ENCODE measurements at places on chromosomes 7 and 10. TPM values are rescaled to one million over a fixed set of nuclear protein-coding genes. Genes with fewer than 3 reads are reported as not detected.

- DNase-seq = no peak
Measured at GRCh38 chr10:111506266-111507034, 429.6 kb downstream of the ADRA2A start.

GRCh38 chr10:11007476-11008020 lies 10.1 kb upstream of the CELF2 start:
- DNase-seq = no peak

GRCh38 chr10:62814756-62815380 lies 1.3 kb downstream of the EGR2 start:
- no peak for DNase-seq

DNA sequence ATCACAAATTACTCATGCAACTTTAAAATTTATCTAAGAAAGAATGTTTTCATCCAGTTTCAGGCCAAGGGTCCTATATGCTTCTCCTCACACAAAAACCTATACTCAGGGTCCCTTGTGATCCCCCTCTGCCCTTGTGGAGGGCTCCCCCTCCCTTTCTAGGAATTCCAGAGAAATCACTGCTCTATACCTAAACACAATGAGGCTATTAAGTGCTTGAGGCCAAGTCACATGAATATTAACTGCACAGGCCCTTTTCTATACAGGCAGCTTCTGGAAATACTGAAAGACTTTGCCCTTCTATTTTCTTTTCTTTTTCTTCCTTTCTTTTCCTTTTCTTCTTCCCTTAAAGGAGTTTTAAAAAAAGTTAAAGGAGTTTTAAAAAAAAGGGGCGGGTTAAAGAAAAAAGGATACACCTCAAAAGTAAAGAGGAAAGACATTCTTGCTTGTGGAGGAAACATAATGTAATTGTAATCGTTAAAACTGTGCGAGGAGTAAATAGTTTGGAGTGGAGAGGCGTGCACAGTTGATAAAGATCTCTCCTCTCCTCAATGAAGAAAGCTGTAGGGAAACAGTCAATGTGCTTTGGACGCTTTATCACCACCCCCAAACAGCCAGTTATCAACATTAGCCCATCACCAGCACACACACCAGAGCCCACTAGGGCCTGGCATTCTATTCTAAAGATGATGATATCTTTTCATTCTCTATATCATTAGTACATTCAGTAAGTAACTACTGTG lies 16.4 kb downstream of the GRB10 start:
- no peak for DNase-seq

DNA sequence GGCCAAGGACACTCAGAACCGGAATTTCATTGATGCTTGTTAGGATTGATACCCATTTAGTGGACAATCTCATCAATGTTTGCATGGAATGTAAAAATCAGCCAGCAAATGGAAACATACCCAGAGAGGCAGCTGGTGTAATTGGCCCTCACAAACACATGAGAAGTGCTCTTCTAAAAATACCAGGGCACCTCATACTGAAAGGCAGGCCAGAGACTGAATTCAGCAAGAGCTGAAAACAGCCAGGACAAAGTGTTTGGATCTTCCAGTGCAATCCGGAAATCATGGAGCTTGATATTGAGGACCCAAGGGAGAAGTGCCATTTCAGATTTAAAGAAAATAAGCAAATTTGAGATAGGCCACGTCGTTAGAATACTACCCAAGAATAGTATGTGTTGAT lies 498.6 kb downstream of the GALNT17 start:
- no peak for DNase-seq

DNA sequence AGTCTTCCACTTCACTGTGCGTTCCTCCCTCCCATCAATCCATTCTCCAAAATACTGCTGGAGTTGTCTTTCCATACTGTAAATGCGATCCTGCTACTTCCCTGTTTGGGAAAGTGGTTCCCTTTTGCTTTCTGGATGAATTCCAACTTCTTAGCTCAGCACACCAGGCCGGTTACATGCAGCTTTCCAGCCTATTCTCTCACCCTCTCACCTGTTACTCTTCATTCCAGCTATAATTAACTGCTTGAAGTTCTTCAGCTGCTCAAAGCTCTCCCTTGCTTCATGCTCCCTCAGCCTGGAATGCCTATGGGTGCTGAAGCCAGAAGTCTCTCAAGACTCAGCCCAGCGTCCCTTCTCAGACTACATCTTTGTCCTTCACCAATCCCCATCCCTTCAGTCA lies 6.0 kb upstream of the ZNRF2 start:
- no peak for DNase-seq

The CALML5 gene
- total RNA-seq = not detected

DNA sequence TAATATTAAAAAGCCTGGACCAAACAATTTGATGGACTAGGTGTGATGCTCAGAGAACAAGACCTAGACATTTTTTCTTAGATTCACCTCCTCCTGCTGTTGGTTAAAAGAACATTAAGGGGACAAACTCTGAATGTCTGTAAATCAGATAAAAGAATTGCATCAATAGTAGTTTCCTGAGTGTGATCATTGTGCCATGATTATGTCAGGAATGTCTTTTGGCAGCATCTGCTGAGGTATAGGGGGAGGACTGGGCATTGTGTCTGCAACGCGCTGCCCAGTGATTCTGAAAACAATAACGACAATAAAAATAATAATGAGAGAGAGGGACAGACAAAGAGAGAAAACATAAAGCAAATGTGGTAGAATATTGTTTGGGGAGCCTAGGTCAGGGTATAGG lies 6.9 kb downstream of the C7orf57 start:
- no peak for DNase-seq

The LRRC61 gene
- not detected for total RNA-seq

DNA sequence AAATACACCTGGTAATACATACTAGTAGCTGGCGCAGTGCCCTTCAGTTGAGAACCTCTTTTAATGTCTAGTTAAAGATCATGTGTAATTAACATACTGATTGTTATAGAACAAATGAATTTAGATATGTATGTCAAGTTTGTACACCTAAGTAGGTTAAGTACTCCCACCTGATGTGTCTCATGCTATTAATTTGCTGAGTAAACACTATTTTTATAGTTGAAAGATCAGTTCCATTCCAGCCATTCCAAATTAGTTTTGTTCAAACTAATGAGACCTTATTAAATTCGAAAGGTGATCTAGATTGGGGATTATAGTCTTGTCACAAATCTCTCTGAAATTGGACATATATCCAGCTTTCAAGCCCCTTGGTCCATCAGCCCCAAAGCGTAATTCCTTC lies 710.0 kb downstream of the LRMDA start:
- no peak for DNase-seq

The NRCAM gene
- not detected for total RNA-seq

DNA sequence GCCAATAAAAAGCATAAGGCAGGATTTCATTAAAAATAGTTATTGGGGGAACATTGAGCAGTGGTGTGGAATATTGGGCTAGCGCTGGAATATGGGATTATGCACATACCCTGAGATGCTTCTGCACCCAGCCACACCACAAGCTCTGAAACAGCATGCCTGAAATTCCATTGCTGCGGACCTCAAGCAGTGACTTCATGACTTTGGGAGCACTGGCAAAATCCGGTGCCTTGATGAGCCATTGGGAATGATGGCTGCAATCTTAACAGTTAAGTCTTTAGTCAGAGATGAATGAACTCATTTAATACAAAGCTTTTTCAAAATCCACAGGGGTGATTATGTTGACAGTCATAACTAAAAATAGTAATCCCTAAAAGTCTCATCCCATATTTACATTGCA lies 274.7 kb upstream of the MTPN start:
- no peak for DNase-seq

The ELN gene
- not detected for total RNA-seq

The EFCAB10 gene
- not detected for total RNA-seq

- DNase-seq = no peak
Measured at GRCh38 chr7:25781704-25782103, 370.3 kb upstream of the NFE2L3 start.

- no peak for DNase-seq
Measured at GRCh38 chr7:73802459-73802858, 28.3 kb upstream of the CLDN4 start.

The CPN1 gene
- total RNA-seq = not detected

DNA sequence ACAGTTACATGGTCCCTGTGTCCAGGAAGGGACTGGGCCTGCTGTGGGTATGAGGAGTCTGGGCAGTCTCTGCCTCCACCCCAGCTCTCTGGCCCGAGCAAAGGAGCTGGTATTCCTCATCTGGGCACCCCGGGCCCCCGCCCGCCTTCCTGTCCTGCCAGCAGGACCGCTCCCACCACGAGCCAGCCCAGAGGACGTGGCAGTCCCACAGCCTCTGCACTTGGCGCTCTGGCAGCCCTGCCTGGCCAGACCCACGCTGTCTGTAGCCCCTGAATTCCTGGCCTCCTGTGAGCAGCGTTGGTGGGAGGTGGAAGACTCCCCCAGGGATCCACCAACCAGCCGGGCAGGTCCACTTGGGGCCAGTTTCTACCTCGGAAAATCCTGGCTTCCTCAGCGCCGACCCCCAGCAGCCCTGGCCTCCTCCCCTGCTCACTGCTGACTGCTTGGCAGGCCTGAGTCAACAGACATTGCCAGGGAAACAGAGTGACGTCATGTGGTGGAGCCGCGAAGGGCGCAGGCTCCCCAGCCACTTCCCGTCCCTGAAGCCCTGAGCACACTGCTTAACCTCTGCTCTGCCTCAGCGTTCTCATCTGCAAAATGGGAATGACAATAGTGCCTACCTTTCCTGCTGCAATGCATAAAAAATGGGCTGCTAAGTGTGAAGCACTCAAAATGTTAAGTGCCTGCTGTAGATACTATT lies 21.6 kb upstream of the LIMK1 start:
- DNase-seq = peak; percentile 42

The GSTO2 gene
- 1.6 TPM for total RNA-seq

DNA sequence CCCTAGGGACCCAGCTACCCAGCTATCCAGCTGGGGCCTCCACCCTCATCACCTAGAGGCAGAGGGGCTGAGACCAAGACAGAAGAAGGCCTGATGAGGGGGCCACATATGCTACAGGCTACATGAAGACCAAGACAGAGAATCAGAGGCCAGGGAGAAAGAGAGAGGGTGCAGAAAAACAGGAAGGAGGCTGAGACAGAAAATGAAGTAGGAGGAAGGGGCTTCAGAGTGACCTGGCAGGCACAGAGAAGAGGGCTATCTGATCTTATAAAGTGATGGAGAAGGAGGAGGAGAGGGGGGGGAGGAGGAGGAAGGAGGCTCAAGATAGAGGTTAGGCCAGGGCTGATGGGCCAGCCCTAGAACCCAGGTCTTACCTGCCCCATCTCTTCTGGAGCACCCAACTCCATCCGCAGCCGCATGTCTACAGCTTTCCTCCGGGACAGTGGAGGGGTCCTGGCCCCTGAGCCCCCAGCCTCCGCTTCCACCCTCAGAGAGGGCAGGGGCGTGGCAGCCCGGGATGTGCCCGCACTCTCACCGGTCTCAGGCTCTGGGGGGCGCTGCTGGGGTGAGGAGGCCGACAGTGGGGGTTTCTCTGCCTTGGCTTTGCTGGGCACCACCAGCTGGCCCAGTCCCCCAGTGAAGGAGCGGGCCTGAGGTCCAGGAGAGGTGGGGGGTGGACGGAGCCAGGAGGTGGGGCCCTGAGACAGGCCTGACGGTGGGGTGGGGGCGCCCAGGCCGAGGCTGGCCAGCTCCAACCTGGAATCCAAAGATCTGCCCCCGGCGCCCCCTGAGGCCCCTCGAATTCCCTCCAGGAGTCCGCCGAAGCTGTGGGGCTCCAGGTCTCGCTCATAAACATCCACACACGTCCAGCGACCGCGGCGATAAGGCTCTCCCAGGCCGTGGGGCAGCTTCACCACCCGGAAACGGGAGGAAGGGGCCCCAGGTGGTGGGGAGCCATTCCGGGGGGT lies 1.8 kb downstream of the TSC22D4 start:
- DNase-seq = peak; percentile 61

DNA sequence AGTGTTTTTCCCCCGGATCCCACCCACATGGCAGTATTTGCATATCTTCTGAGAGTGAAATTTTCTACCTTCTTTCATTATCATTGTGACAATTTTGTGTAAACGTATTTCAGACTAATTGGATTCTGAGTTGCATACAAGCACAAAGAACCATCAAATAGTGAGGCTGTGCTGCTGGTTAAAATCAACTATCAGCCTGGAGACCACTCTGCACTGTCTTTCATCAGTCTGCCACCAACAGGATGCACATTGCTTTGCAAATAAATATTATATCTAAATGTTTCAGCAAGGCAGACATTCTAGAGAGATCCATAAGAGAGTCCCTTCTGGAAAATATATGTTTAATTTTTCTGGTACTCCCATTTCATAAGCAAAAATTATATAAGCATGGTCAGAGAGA lies 851.8 kb downstream of the XPNPEP1 start:
- no peak for DNase-seq

GRCh38 chr10:36681751-36682632 lies 443.4 kb upstream of the ANKRD30A start:
- DNase-seq = no peak

DNA sequence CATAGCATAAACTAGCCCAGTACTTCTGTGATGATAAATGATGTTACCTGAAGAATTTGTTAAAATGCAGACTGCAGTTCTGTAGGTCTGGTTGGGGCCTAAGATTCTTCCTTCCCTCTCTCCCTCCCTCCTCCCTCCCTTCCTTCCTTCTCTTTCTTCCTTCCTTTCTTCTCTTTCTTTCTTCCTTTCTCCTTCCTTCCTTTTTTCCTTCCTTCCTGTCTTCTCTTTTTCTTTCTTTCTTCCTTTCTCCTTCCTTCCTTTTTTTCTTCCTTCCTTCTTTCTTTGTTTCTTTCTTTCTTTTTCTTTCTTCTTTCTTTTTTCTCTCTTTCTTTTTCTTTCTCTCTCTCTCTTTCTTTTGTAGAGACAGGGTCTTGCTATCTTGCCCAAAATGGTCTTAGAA lies 3.7 kb upstream of the SLC25A28 start:
- no peak for DNase-seq

DNA sequence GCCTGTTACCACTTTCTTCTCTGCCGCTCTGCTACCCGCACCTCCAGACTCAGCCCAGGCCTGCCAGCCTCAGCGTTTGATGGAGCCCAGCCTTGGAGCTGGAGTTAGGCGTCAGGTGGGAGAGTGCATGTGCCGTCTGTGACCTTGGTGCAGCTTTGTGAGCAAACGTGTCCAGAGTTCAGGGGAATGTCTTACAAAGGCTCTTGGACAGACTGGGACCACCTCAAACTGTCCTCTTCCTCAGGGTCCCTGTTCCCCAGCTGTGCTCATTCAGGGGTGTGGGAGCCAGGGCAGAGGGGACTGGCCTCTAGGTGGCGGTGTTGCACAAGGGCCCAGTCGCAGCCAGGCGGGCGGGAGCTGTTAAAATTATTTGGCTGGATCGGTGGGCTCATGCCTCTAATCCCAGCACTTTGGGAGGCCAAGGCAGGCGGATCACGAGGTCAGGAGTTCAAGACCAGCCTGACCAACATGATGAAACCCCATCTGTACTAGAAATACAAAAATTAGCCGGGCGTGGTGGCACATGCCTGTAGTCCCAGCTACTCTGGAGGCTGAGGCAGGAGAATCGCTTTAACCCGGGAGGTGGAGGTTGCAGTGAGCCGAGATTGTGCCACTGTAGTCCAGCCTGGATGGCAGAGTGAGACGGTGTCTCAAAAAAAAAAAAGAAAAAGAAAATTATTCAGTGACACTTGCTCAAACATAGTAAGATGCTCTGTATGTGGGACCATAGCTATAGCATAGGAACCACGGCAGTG lies 89.2 kb downstream of the ADCY1 start:
- peak; percentile 51 for DNase-seq

All from OCI-LY7 (cell line).